ENCODE measurements at places on chromosomes 11 and 22.

DNA sequence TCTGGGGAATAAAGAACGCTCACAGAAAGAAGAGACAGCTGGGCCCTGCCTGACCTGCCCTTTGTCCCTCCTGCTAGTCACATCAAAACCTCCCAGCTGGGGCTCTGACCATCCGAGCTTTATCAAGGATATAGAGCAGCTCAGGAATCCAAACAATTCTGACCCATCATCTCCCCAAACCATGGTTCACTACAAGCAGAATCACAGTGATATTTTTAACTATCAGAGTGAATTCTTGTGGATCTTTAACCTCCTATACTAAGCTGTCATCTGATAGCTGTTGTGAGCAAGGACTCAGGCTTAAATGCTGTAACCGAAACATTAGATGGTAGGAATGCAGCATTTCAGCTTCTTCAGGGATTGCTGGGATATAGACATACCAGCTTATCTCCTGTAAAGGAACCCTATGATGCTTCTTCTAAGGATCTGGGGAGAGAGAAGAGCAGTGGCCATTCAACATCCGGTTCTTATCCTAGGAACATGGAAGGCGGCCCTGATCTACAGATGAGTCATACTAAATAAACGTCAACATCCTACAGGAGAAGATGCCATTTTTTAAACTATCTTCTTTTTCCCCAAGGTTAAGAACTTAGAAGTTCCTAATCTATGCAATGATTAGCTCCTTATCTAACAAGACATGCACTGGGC is 84.7 kb upstream of the AKIP1 start:
- DNase-seq, result no peak

DNA sequence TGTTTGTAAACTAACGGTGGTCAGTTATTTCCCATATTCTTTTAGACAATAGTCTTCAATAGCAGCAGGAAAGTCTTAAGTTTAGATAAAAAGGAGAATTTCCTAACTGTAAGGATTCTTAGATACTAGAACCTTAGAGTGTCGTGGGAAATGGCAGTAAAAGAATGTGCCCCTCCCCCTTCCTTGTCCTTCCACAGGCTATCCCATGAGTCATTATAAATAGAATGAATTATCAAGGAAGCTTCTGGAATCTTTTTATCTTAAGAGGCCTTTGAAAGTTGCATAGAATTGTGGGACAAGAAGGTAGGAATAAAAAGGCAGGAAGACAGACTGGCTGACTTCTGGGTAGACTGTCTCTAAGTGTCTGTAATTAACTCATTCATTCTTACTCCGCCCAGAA is 165.2 kb upstream of the TBCEL start:
- no peak for DNase-seq

- DNase-seq, result no peak
Measured at GRCh38 chr11:71164186-71164585, 88.2 kb downstream of the SHANK2 start.

- no peak for DNase-seq
Measured at GRCh38 chr11:93573184-93573583, 30.0 kb upstream of the SMCO4 start.

DNA sequence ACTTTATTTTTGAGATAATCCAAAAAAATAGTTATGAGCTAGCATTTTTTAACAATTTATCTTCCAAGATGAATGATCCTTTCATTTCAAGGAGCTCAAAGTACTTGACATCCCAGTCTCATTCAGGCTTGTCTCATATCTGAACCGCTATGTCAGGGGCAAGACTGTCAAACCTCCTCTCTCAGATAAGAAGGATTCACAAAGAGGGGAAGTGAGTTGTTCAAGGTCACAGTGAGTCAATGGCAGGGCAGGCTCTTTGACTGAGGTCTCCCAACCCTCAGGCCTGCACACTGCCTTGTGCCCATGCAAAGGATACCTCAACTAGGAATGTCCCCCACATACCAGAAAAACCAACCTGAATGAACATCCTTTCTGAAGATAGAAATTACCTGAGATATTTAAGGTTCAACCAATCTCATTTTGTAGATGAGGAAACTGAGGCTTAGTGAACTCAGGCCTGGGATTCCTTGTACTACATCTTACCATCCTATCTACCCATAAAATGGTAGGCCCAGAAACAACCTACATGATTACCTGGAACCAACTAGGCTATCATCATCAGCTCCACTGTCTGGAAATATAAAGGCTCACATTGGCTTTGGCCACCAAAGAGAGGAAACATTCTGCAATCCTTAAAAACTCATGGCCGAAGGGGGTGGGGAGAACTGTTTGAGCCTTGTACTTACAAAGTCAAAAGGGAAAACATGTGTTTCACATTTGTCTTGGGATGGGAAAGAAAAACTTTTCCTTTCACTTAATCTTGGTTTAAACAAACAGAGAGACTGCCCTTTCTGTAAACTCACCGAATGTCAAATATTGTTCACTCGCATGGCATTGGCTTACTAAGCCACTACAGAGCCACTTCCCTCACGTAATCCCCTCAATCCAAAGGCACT is 51.1 kb downstream of the LIF start:
- DNase-seq, result no peak

- no peak for DNase-seq
Measured at GRCh38 chr11:128931668-128932067, 11.0 kb downstream of the TP53AIP1 start.

DNA sequence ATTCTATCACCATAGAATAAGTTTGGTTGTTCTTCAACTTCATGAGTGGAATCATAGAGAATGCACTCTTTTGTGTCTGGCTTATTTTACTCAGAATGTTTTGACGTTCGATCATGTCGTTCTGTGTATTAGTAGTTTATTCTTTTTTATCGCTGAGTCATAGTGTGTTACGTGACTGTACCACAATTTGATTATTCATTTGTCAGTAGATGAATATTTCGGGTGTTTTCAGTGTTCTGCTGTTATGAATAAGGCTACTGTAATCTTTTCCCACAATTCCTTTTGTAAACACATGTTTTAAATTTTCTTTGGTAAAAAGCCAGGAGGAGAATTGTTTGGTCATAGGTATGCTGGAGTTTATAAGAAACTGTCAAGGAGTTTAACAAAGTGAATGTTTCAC is 279.9 kb upstream of the B3GAT1 start:
- DNase-seq, result no peak

- DNase-seq, result no peak
Measured at GRCh38 chr22:24925586-24926427, 20.7 kb downstream of the LHFPL7 start.

- no peak for DNase-seq
Measured at GRCh38 chr11:65185869-65186341, 4.2 kb downstream of the CAPN1 start.

GRCh38 chr11:134283461-134284230 is 7.5 kb downstream of the GLB1L3 start:
- no peak for DNase-seq

- no peak for DNase-seq
Measured at GRCh38 chr11:133234883-133235282, 297.4 kb downstream of the OPCML start.

DNA sequence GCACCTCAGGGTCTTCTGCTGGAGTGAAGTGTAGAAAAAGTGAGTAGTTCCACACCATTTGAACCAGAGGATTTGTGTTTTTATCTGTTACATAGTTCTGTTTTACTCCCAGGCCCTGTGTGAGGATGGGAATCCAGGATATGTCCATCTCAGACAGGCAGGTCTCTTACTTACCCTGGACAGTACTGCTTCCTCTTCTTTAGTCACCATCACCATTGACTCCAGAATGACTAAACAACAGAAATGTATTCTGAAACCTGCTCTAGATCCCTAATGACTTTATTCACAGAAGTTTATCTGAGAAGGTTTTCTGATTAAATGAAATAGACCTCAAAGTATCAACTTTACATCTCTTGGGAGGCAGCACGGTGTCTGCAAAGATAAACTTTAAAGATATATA is 33.6 kb downstream of the CYP2R1 start:
- no peak for DNase-seq

- no peak for DNase-seq
Measured at GRCh38 chr11:502288-503178, 4.5 kb downstream of the RNH1 start.

DNA sequence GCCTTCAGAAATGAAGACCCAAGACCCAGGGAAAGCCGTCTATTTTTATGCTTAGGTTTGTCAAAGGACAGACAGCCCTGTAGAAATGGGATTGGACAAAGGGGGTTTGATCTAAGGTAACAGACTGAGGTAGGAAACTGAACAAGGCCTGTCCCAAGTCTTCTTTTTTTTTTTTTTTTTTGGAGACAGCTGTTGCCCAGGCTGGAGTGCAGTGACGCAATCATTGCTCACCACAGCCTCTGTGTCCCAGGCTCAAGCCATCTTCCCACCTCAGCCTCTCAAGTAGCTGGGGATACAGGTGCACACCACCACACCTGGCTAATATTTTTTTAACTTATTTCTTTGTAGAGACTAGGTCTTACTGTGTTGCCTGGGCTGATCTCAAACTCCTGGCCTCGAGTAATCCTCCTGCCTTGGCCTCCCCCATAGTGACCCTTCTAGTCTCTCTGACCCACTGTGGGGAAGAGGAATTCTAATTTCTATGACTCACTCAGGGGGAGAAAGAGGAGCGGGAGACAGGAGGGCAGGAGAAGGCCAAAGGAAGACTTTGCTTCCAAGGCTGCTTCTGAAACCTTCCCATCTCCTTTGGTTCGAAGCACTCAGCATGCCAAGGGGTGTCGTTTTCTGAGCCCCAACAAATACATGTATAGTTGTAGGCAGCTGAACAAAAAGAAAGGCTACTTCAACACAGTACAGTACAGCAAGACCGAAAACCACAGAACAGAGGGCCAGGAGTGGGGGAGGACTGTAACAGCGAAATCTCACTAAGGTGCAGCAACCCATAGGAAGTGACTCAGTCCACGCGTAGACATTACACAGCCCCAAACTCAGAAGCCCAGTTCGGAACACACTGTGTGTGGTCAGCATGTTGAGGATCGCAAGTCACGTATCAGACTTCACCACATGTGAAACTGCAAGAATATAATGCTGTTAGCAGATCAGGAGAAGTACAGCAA is 872 bp downstream of the TMA7B start:
- peak; percentile 66 for DNase-seq

- no peak for DNase-seq
Measured at GRCh38 chr11:26703411-26704191, 18.3 kb downstream of the SLC5A12 start.

DNA sequence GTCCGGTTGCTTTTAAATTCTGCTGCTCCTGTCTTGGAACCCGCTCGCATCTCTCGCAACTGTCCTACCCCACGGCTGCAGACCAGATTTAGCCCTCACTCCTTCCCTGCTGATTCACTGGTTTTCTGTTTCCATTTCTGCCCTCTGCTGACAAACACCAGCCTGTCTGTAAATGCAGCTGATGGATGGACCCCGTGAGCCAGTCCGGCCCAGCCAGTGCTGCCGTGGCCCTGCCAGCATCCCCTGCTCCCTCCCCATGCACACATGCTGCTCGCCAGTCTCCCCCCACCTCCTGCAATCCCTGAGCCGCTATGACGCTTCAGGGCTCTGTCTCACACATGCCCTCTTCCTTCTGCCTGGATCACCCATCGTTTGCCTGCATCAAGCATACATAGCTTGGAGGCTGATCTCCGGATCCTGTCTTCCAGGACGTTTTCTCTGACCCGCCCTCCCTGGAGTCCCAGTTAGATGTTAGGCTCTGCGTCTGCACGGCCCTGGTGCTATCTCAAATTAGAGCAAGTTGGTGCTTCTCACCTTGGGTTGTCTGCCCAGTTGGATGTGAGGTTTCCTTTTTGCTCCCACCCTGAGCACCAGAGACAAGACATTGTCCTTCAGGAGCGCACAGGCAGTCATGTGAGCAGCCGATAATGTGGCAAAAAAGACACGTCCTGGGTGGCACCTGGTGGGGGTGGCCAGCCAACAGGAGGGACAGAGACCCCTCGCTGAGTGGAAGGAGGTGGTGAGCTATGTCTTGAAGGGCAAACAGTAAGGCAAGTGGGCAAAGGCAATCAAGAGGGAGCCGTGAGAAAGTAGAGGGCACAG is 4.3 kb upstream of the ACR start:
- DNase-seq, result no peak

DNA sequence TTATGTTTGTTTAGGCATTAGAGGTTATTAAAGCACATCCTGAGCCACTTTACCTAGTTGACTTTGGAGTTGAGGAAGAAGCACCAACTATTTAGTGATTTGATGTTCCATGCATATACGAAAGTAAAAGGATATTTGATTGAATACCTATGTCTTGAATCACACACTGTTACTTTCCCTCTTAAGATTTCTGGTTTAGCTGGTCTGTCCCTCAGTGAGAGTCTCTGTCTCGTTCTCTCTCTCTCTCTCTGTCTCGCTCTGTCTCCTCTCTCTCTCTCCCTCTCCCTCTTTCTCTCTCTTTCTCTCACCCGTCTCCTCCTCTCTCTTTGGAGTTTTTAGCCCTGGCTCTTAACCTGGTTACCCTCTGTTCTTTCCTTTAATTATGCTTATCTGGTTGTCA is 11.0 kb downstream of the CTNND1 start:
- no peak for DNase-seq

DNA sequence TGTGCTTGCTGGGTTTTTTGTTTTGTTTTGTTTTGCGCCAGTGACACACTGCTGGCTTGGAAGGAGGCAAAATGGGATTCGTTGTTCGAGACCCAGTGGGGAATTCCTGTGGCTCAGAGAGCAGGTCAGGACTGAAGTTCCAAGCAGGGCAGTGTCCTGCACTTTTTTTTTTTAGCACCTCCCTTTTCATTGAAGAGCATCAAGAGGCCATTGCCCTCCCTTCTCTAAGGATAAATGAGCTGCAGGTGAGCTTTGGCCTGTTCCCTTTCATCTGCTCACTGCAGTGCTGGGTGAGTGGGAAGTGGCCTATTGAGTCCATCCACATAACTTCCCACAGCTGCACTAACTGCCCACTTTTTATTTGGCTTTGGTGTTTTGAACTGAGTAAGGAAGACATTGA is 87.8 kb downstream of the ARHGAP42 start:
- DNase-seq, result no peak

GRCh38 chr11:85801527-85801926 is 9.4 kb downstream of the SYTL2 start:
- no peak for DNase-seq

GRCh38 chr22:42969348-42969975 is 45.5 kb downstream of the PACSIN2 start:
- DNase-seq, result no peak

DNA sequence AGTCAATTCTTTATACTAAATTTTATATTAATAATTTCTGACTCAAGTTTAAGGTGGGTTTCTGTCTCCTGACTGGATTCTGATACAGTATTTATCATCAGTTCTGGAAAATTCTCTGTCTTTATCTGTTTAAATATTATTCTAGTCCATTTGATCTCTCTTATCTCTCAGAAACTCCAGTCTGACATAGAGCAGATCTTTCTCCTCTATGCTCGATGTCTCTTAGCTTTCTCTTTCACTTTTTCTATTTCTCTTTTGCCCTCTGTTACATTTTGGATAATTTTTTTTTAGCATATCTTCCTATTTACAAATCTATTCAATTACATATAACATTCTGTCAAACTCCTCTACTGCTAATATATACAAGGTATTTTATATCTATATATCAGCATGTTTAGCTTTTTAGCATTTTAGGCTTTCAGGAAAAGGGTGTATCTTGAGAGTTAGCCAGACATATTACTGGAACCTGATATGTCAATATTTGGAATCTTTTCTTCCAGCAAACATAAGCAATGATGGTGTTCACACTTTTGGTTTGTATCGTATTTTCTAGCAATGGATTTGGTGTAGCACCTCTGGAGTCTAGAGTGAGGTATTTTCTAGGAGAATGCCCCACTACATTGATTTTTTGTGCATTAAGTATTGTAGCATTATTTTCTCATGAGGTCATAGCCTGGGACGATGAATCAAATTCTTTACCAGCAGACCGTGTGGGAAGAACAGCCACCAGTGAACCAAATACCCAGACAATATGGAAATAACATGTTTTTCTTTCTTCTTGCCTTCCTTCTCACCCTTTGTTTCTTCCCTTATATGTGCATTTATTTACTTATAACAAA is 4.1 kb upstream of the NNMT start:
- no peak for DNase-seq

- DNase-seq, result no peak
Measured at GRCh38 chr22:40965936-40966725, 15.0 kb downstream of the RBX1 start.
